Hepatic stellate cell (primary cell): ENCODE measurements at places on chromosomes 3 and 15.

- peak; percentile 40 for DNase-seq
These were observed 18.8 kb downstream of the ATG7 start for GRCh38 chr3:11290743-11291680.

GRCh38 chr3:106379251-106379750, 510.5 kb upstream of the CBLB start:
- DNase-seq: no peak

DNA sequence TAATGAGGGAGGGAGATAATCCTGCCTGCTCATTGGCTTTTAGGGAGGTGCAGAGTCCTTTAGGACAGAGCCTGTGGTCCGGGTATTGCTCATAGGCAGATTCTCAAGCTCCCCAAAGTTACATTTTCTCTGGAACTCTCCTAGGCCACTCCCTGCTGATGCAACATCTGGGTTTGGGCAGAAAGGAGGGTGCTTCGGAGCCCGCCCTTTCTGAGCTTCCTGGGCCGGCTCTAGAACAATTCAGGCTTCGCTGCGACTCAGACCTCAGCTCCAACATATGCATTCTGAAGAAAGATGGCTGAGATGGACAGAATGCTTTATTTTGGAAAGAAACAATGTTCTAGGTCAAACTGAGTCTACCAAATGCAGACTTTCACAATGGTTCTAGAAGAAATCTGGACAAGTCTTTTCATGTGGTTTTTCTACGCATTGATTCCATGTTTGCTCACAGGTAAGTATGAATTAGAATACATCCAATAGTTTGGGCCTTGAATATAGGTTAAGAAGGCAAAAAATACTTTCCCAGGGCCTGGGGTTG, at the start of gene IL20RB:
TSS of gene IL20RB (plus strand) at position 233 of the 538 bp plus-strand sequence. CDS start at position 364, 131 bp downstream.
- DNase-seq: no peak

DNA sequence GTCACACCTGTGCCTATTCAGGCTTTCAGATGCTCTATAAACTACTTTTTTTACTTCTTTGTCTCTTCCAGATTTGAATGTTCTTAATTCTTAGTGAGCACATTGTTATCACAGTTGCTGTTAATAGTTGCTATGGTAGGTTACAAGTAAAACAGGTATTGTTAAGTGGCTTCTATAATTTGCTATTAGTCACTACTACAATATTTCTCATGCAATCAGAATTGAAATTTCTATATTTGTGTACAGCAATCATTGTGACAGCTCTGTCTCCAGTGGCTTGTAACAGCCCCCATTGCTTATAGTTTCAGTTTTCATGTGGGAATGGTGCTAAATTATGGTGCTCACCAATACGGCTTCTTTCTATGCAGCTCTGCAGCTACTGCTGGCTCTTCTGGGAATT, 318.4 kb upstream of the GOLIM4 start:
- DNase-seq: no peak

DNA sequence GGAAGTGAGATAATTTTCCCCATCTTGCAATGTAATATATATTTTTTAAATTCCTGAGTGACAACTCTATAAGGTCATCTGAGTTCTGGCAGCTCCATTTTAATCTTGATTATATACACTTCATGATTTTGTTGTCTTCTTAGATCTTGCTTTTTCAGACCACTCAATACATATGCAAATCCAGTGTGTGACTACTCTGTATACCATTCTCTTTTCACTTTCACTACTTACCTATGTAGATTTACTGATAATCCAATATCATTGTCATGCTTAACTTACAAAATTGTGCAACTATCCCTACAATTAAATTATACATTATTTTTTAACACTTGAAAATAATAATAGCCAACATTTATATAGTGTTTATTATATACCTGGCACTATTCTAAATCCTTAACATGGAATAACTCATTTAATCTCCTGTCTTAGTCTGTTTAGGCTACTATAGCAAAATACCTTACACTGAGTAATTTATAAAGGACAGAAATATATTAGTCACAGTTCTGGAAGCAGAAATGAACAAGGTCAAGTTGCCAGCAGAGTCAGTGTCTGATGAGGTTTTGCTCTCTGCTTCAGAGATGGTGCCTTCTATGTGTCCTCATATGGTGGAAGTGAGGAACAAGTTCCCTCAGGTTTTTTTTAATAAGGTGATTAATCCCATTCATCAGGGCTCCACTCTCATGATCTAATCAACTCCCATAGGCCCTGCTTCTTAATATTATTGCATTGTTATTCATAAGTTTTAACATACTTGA, 338.5 kb downstream of the TUSC7 start:
- no peak for DNase-seq

- DNase-seq: no peak
These were observed 77.6 kb downstream of the IQSEC1 start for GRCh38 chr3:12995389-12996180.
